ENCODE measurements at places on chromosomes 1 and 21.

DNA sequence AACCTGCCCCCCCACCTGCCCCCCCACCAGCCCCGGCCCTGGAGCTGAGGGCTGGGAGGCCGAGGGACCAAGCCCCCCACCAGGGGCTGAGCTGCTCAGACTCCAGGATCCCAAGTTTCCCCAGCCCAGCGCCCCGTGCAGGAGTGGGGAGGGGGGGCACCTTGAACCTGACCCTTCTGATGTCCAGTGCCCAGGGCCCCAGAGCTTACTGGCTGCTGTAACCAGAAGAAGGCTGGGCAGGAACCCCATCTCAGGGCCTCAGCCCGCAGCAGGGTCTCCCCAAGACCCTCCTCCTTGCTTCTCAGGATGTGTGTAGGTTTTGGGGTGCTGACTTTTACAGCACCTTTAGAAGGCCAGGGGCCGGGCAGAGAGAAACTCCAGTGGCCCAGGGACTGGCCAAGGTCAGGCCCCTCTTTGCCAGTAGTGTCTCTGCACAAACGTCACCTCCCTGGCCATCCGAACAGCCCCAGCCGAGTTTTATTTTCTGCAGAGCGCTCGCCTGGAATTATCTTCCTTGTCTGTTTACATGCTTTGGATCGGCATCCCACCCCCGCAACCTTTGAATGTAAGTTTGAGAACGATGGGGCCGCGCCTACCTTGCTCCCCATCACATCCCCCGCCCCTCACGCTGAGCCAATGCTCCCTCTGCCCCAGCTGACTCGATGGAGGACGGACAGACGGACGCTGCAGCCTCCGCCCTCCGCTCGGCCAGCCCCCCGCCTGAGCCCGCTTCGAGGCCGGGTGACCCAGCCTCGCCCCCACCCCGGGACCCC, 70.1 kb upstream of the CASZ1 start:
- DNase-seq: peak; percentile 31

- DNase-seq: no peak
These were observed 79.4 kb downstream of the S1PR1 start for GRCh38 chr1:101316256-101316655.

DNA sequence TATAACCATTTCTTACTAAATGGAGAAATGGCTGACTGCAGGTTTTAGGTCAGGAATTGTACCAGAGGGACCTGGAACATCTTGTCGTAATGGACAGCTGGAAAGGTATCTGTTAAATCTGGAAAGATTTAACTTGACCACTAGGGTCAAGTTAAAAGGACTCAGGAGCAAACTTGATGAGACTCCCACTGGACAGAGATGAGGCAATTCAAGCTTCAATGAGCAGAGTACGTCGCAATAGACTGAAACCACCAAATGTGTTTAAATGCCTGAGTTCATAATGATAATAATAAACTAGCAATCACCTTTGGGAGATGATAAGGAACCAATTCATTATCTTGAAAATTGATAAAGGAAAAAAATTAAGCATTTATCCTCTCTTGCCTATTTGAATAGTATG, 8.7 kb downstream of the IFNLR1 start:
- DNase-seq: no peak

DNA sequence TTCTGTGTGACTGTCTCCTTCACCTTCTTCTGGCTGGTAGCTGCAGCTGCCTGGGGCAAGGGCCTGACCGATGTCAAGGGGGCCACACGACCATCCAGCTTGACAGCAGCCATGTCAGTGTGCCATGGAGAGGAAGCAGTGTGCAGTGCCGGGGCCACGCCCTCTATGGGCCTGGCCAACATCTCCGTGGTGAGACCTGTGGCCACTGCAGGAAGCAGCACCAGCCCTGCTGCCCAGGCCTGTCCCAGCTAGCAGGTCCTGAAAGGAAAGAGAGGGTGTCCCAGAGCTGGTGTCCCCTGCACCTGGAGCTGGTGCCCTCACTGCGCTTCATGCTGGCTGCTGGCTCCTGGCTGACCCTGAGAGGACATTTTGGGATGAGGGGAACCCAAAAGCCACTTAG, 5.9 kb upstream of the ATXN7L2 start:
- DNase-seq: no peak

GRCh38 chr1:101167891-101168290, 68.9 kb upstream of the S1PR1 start:
- no peak for DNase-seq

- DNase-seq: peak; percentile 35
These were observed 243.0 kb downstream of the PBX1 start for GRCh38 chr1:164801791-164802502.

DNA sequence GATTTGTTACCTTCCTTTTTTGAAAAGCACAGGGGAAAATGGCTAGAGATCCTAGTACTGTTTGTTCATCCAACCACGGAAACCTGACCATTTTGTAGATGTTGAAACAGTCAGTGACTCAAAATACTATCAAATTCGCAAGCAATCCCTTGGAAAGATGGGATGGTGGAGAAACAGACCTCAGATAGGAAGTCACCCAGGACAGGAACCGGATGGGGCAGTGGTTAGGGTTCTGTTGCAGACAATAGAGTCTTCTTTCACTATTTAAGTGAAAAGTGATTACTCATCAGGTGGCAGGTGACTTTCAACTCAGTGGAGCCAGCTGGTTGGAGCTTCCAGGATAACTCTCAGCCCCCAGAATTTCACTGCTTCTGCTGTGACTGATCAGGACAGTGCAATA, 17.0 kb downstream of the LHX4 start:
- DNase-seq: no peak

GRCh38 chr21:33403128-33403785, at the start of gene IFNGR2:
Gene IFNGR2 (plus strand): TSS chr21:33403413. CDS start chr21:33403544, 131 bp downstream.
- peak; percentile 51 for DNase-seq
